ENCODE measurements at places on chromosomes 6 and 20.
A peak's percentile ranks its signal among the peaks of the same experiment; 100 is the strongest.

GRCh38 chr20:32521780-32522525 lies 63.2 kb downstream of the NOL4L start:
- peak; percentile 34 for DNase-seq

- DNase-seq = no peak
Measured at GRCh38 chr6:124655866-124656265, 306.4 kb upstream of the RNF217 start.

DNA sequence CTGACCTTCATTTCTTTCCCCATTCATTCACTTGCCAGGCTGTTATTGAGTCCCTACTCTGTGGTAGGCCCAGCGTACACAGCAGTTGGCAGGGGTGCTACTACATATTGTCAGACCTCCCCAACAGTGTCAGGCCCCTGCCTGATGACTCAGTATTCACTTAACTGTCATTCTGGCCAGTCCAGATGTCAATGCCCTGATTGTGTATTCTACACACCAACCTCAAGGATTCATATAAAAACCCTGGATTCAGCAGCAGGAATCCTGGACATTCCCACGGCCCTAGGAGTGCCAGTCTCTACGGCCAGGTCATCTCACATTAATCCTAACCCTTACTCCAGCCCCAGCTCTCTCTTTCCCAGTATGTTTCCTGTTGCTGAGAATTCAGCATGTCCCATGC lies 151.5 kb downstream of the TASP1 start:
- no peak for DNase-seq

DNA sequence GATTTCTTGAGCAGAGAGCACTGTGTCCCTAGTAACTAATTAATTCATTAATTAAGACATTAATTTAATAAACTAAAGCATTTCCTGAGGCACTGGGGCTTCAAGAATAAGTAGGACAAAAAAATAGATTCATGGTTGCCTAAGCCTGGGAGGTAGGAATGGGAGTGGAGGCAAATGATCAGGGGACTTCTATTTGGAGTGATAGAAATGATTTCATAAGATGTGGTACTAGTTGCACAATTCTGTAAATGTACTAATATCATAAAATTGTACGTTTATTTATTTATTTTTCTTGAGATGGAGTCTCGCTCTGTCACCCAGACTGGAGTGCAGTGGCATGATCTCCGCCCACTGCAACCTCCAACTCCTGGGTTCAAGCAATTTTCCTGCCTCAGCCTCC lies 287.2 kb downstream of the KHDC1L start:
- DNase-seq = peak; percentile 7

DNA sequence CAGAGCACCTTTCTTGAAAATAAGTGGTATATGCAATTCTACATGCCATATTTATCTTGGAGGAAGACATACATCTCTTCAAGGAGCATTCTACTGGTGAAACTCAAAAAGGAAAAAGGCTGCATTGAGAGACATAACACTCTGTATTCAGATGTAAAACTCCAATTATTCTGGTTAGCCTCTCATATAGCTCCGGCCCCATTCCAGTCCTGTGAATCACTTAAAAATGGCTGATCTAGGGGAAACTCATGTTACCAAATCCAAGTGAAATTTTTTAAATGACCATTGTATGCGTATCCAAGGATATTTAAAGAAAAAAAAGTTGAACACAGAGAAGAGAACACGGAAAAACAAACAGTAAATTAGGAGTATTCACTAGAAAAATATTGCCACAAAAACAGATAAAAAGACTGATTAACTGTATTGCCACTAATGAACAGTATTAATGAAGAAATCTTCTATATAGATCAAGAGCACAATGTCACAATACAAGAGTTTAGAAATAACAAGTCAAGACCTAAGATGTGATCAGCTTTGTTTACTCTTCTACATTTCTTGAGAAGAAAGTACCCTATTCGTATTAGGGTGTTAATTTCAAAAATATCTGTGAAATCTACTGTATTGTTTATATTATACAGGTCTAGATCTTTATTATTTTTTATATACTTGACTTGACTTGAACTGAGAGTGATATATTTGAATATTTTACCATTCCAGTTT lies 124.5 kb upstream of the GJE1 start:
- DNase-seq = no peak

DNA sequence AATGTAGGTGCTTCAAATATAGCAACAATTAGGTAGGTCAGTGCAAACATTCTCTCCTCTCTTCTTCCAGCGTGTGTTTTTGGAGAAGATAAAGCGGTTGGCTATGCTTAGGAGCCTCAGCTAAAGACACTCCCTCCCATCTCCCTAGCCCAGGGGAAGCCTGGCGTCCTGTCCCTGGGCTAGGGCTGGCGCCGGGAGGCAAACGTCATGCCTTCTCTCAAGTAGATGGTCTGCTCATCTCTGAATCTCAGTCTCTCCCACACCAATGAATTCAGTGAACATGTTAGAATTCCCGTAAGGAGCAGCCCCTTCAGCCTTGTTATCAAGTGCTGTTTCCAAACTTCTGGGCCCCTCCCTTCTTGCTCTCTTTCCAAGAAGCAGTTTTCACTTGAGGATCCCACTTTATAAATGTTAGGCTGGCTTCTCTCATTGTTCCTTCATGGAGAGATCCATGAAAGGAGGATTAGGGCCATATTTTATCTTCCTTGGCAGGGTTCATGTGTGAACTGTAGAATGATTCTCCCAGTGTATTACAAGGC lies 142.8 kb downstream of the CLIC5 start:
- no peak for DNase-seq

DNA sequence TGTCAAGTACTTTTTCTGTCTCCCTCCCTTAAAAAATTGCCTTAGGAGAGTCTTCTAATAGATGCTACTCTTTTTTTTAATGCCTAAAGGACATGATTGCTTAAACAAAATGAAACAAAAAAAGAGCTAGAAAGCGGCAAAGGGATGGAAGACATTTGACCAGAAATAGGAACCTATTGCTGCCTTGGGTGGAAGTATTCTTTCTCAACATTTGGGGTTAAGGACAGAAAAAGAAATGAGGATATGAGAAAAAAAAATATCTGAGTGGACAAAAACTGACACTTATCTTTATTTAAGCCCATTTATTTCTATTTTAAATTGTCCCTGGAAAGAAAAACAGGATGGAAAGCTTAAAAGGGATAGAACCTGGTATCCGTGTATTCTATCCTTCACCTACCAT lies 664.9 kb upstream of the CITED2 start:
- no peak for DNase-seq

DNA sequence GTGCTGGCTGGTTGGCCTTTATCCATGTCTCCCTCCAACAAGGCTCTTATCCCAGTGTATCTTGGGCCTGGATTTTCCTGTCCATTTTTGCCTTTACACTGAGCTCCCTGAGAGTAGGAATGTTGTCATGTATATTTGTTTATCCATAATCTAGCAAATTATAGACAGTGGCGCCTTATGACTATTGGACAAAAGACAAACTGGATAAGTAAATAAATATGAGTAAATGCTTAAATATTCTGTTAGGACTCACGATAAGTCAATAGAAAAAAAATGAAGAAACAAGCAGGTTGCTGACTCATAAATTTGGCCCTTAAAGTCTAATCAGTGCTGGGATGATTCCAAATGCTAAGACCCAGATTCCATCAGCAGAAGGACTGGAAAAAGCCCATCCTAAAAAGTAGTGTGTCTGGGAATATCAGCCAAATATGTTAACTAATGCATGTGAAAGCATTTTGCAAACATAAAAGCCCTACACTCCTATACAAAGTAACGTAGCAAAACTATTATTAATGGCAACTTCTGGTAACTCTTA lies 55.0 kb upstream of the PCSK2 start:
- no peak for DNase-seq

GRCh38 chr20:53677447-53678314 lies 84.0 kb upstream of the ZNF217 start:
- DNase-seq = peak; percentile 34

GRCh38 chr6:12354499-12354898 lies 64.3 kb downstream of the EDN1 start:
- peak; percentile 91 for DNase-seq

DNA sequence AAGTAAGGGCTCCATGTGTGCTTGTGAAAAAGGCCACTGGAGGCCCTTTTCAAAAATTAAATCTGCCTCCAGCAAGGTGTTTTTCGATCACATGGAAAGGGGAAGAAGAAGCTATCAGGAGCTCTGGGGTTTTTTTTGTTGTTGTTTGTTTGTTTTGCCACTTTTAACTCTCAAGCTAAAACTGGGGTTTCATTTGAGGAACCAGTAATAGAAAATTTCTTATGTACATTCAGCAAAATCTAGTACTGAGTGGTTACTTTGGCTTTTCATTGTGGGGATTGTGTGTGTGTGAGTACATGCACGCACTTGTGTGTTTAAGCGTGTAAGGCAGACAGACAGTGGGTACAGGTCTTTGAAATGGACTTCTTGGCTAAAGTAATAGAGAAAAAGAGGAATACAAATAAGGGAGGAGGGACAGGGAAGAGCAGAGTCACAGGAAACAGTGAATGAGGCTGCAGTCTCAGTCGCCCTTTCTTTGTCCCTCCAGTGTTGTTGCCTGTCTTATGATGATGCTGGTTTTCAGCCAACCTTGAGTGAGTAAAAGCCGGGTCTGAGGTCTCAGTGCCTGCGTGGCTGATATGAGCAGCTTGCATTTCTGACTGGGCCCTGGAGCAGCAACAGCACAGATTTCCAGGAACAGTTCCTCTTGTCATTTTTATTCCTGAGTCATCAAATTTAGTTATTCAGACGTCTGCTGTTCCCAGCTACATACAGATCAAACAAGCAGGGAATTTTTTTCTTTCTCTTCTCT lies 26.2 kb downstream of the SLC16A10 start:
- no peak for DNase-seq
